Glutamatergic neuron (in vitro differentiated cells): ENCODE measurements at places on chromosomes 1 and 21.

DNA sequence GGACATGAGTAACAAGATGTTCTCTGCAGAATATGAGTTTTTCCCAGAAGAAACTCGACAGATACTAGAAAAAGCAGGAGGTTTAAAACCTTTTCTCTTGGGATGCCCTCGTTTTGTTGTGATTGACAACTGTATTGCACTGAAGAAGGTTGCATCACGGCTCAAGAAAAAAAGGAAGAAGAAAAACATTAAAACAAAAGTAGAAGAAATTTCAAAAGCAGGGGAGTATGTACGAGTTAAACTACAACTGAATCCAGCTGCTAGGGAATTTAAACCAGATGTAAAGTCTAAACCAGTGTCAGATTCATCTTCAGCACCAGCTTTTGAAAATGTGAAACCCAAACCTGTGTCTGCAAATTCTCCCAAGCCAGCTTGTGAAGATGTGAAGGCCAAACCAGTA, 92.5 kb downstream of the TTC3 start:
- no peak for DNase-seq

GRCh38 chr1:10057343-10057742, 24.6 kb downstream of the UBE4B start:
- DNase-seq: no peak

DNA sequence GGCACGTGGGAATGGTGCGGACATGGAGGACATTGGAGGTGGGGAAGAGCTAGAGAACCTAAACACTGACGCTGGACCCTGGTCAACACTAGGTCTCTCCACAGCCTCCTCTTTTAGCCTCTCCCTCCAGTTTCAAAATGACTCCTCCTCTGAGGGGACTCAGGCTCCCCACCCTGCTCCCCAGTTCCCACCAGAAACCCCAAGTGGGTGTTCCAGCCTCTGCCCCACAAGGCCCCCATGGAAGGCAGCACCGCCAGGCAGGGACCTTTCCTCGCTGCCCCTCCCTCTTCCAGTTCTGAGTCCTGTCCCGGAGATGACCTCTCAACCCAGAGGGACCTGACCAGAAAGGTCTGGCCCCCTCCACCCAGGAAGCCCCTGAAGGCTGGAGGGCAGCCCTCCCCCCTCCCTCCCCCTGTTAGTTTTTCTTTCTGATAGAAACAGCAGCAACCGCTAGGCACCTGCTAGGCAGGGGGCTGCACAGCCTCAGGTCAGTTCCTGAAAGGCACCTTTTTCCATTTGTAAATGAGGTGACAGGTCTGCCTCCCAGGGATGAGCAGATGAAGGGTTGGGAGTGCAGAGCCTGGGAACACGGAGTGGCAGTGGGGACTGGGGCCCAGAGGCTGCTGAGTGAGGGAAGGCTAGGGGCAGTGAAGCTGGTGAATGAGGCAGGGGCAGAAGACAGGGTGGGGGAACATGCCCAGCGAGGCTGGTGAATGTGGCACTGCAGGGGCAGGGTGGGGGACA, 9.3 kb upstream of the ITGB2 start:
- DNase-seq: no peak

GRCh38 chr1:18710002-18710401, 79.4 kb downstream of the PAX7 start:
- no peak for DNase-seq

- DNase-seq: no peak
Observed at GRCh38 chr1:239678181-239678580, 291.8 kb downstream of the CHRM3 start.

DNA sequence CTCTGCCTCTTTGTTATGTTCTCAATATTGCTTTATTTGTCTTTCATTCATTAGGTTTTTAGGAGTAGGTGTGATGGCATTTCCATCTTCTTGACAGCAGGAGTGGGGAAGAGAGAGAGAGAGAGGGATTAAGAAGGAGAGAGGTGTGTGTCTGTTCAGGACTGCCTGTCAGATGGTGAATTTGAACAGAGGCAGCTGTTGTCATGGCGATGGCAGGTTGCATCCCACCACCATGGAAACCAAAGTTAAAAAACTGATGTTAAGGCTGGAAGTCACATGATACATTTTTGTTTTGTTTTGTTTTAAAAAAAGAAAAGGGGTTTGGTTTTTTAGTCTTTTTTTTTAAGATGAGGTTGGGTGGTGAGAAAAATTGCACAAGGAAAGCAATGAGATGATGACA, 18.3 kb downstream of the CACNA1E start:
- no peak for DNase-seq

GRCh38 chr1:219171192-219171935, 2.3 kb upstream of the LYPLAL1 start:
- DNase-seq: no peak
